ENCODE measurements at places on chromosomes 5 and 9.

- no peaks in the 10 kb centered on the region for H3K4me1 ChIP-seq
- H3K27ac ChIP-seq = no peak overlapping the region
- peaks cover 10% of the 10 kb centered on the region for H3K36me3 ChIP-seq
- no peak for DNase-seq
Measured at GRCh38 chr9:2657427-2657826, 35.8 kb downstream of the VLDLR start.

DNA sequence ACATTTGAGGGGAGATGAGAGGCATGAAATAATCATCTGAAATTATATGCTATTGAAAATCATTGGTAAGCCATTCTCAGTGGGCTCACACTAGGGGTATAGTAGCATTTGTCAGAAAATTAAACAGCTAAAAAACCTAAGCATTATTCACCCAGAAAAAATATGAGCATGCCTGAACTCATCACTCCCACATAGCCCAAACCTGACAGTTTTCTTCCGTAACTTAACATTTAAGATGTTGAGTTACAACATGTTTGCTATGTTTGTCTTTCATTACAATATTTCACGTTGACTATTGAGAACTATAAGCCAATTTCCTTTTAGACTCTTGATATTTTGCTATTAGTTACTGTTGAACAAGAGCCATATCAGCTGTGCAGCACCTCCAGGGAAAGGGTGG, 23.5 kb upstream of the GHR start:
- H3K36me3 ChIP-seq = no peaks in the 10 kb centered on the region
- H3K27me3 ChIP-seq = no peaks in the 10 kb centered on the region
- H3K4me1 ChIP-seq = no peaks in the 10 kb centered on the region
- no peak overlapping the region for H3K27ac ChIP-seq
- DNase-seq = no peak

DNA sequence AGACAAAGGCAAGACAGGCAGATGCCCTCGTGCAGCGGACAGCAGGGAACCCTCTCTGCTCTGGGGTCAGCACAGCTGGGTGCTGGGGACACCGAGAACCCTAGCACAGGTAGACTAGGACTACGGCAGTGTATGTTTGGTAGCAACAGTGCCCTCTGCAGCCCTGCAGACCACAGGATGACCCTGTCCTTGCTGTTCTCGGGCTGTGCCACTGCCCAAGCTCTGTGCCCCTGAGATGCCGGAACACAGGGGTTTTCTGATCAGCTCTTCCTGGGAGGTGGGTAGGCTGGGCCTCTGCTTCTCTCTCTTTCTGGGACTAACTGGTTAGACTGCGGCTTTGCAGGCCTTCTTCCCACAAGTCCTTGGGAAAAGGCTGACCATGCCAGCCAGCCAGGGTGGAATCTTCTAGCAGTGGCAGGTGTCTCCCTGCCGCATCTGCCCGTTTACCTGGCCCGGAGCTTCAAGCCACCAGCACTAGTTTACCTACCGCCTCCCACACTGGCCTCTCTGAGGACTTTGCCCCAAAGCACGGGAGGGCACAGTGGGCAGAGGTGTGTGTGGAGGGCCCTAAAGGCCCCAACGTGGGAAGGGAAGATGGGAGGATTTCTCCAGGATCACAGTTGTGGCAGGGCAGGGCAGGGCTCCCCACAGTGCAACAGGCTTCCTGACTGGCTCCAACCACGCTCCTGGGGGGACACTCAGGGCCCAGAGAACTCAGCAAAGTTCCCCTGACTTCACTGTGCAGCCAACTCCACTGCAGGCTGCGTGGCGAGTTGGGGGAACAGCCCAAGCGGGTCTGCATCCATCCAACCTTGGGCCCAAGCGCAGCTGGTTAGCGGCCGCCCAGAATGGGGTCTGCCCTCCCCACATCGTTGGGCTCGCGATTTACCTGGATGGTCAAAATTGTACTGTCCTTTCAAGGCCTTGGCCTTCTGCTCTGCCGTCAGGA, 1.2 kb downstream of the UCK1 start:
- DNase-seq = no peak
- no peaks in the 10 kb centered on the region for H3K4me1 ChIP-seq
- peak overlapping the region; percentile 91 for H3K4me3 ChIP-seq
- H3K27ac ChIP-seq = peak overlapping the region; percentile 66
- H3K36me3 ChIP-seq = peaks cover 48% of the 10 kb centered on the region

DNA sequence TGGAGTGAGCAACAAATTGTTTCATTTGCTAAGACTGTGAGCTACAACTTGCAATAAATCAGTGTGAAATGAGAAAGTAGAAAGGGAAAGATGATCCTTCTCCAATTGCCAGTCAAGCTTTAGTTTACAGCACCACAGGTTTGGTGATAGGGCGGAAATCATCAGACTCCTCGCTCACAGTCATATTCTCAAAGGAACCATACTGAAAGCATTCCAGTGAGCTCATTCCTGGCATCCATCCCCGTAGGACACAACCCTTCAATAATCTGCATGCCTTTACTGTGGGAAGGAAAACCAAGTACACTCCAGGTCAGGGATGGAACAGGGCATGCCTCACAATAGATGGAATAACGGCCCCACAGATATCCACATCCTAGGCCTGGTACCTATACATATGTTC, 80.7 kb downstream of the FSTL4 start:
- no peak for DNase-seq
- H3K27me3 ChIP-seq = no peaks in the 10 kb centered on the region
- peaks cover 54% of the 10 kb centered on the region for H3K4me1 ChIP-seq
